ENCODE measurements at places on chromosomes 16 and 17. TPM values are rescaled to one million over a fixed set of nuclear protein-coding genes. Genes with fewer than 3 reads are reported as not detected.
A peak's percentile ranks its signal among the peaks of the same experiment; 100 is the strongest.

DNA sequence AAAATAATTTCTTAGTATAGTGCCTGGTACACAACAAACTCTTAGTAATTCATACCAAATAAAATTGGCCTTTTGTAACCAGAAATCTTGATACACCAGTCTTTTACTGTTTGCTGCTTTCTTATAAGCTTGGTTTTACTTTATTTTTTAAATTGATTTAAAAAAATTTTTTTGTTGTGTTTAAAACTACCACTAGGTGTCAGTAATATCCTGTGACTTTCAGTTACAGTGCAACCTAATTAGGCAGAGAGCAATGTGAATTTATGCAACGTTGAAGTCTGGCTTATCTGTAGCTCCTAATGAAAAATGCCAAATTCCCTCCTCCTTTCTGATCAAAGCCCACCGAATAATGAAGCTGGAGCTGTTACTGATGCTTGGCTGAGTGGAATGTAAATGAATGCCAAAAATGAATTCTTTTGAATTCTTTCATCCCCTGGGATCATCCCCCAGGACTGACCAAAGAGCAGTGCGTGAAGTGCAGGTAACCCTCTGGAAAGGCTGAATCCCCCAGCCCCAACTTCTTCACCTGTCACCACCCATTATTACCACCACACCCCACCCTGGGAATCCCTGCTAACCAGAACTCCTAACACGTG is 3.8 kb downstream of the ERCC4 start:
- DNase-seq = no peak

DNA sequence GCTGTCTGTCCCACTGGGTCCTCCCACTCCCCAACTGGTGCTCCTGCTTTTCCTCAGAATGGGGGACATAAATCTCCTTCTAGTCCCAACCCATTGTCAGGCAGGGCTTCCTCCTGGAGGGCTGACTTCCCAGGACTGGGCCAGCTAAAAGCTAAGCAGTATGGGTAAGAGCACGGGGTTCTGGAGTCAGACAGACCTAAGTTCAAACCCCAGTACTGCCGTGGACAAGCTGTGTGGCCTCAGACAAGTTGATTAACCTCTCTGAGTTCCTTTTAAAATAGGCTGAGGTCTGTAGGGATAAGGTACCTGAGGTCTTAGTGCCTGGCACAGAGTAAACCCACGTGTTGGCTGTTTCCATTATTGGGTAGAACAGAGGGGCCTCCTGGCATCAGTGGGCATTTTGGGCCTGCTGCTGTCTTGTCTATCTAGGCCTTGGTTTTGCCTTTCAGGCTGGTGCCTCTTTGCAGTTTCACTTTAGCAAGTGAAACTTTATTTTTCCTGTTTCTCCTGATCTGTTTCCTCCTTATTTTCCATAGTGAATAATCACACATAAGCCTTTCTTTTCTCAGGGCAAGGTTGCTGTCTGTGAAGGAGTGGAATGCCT is 114.6 kb downstream of the PRKCB start:
- peak; percentile 45 for DNase-seq

DNA sequence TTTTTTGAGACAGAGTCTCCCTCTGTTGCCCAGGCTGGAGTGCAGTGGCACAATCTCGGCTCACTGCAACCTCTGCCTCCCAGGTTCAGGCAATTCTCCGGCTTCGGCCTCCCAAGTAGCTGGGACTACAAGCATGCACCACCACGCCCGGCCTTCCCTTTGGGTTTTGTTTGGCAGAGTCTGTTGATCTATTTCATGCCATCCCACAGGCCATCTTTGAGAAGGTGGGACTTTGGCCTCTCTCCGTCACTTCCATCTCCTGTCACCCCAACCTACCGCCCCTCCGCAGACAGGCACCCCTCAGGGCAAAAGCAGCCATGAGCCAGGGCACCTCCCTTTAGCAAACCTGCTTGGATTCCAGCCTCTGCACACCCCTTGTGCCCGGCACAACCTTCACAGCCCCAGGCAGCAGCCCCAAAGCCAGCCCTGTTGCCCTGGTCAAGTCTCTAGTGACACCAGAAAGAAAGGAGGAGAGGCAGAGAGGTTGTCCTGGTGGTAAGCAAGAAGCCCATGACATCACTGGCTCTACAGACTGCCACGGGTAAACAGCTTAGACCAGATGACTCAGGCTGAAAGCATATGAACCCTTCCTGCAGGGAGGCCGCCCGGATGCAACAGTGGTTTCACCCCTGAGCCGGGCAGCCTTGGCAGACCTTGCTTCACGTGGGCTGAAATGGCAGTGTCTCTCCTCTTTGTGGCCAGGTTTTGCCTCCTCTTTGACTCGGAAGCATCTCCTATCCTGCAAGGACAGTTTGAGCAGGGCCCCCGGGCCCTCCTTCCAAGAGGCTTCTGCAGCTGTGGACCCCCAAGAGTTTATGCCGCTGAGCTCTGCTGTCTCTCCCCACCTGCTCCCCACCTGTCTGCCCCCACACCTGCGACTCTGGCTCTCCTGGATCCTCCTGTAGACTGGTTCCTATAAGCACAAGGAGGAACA is 8.1 kb upstream of the TIMP2 start:
- DNase-seq = peak; percentile 92

The SRL gene
- 1.0 TPM for total RNA-seq

GRCh38 chr17:48024149-48025039 is 13.2 kb downstream of the COPZ2 start:
- DNase-seq = peak; percentile 89

The TLCD1 gene
- 9.4 TPM for total RNA-seq

The CBX8 gene
- total RNA-seq = 4.7 TPM

- DNase-seq = no peak
Observed at GRCh38 chr17:46977348-46977747, 1.7 kb downstream of the RPRML start.

GRCh38 chr17:67420994-67421393 is 43.9 kb downstream of the PITPNC1 start:
- DNase-seq = no peak

The KRTAP1-5 gene
- total RNA-seq = 10.9 TPM

The ADAD2 gene
- 1.2 TPM for total RNA-seq

- DNase-seq = no peak
Observed at GRCh38 chr17:19284005-19284959, 47.1 kb downstream of the EPN2 start.

- no peak for DNase-seq
Observed at GRCh38 chr17:30188211-30188939, 47.1 kb downstream of the SLC6A4 start.

The HSF5 gene
- total RNA-seq = not detected
